ENCODE measurements at places on chromosomes 13 and 19. TPM values are rescaled to one million over a fixed set of nuclear protein-coding genes. Genes with fewer than 3 reads are reported as not detected.

- DNase-seq, result no peak
Observed at GRCh38 chr19:19140476-19140875, 2.2 kb upstream of the TMEM161A start.

DNA sequence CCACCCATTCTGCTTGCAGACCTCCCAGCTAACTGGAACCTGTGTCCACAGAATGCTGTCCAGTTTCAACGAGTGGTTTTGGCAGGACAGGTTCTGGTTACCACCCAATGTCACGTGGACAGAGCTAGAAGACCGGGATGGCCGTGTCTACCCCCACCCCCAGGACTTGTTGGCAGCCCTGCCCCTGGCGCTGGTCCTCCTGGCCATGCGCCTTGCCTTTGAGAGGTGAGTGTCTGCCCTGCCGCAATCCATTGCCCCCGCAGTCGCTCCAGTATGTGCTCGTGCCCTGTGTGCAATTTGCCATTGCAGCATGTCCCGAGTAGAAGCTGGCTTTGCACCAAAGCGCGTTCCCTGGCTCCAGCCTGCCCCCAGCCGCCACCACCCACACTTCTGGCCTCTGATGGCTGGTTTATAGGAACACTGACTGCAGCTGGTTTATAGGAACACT is 41.9 kb downstream of the CERS4 start:
- DNase-seq, result no peak

DNA sequence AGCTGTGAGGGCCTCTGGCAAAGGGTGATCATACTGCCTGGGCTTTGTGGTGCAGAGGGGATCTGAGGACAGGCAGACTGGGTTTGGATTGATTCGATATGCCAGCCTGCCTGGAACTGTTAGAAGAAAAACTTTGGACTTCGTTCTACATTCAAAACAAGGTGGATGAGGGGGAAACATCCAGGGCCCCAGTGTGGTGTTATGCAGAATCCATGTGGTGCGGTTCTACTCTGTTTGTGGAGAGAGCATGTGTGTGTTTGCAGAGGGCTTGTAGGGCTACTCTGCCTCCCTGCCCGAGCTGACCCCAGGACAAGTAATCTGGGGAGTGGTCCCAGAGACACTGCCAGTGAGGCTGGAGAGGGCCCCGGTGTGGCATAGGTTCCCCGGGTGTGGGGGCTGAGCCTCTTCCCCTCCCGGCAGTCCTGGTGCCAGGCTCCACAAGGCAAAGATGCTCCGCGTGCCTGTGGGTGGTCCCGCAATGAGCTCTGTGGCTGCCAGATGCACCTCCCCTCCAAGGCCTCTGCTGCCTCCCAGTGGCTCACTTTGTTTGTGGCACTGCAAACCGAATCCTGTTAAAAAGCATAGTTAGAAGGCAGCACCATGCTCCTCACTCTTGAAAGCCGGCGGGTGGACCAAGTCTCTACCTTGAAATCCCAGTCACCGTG is 22.3 kb upstream of the TFDP1 start:
- DNase-seq, result peak; percentile 50

DNA sequence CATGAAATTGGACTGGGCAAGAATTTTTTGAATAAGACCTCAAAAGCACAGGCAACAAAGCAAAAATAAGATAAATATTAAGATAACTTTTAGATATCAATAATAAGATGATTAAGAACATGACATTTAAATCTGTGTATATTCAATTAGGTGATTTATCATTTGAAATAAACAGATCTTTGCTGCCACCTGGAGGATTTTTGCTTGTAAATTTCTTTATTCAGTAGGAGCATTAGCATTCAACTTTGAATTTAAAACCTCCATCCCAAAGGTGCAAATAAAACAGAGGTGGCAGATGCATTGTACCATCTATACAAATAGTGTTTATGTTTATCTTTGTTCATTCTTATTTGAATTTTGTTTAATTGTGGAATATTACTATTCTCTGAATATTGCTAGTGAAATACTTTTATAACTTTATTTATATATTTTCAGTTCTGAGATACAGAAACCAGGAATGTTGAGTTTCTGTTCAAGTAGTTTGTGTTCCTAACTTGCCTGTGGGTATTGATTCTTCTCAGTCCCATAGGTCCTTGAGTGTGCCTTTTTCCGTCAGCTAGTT is 20.9 kb downstream of the COG6 start:
- DNase-seq, result no peak

GRCh38 chr19:18735752-18736151 is 52.3 kb downstream of the CRTC1 start:
- no peak for DNase-seq

- DNase-seq, result peak; percentile 36
Observed at GRCh38 chr13:28820099-28821051, at the start of gene MTUS2. Gene MTUS2 (plus strand): TSS chr13:28820339.

DNA sequence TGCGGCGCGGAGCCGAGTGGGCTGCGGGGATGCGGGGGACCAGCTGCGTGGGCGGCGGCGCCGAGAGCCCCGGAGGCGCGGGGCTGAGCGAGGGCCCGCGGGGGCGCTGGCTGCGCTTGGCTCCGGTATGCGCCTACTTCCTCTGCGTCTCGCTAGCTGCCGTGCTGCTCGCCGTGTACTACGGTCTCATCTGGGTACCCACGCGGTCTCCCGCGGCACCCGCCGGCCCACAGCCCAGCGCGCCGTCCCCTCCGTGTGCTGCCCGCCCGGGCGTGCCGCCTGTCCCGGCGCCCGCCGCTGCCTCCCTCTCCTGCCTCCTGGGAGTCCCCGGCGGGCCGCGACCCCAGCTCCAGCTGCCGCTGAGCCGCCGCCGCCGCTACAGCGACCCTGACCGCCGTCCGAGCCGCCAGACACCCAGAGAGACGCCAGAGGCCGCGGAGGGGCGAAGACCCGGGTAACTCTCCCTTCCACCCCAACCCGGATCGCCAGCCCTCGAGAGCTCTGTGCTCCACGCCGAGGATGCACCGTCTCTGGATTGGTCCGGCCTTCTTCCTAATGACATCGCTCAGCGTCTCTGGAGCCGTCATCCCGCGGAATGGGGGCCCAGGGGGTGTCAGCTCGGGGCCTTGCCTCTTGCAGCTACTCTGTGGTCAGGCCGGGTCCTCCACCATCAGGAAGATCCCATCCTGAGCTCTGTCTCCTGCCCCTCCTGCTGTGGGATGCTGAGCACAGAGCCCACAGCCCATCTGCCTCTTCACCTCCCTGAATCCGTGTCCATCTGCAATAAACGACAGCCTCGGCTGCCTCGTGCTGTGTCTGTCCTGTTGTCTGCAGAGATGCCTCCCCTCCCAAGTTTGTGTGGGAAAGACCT is 441 bp downstream of the INAFM1 start:
- no peak for DNase-seq

FCAR gene
- not detected for polyA plus RNA-seq

BRCA2 gene
- polyA plus RNA-seq, result 3.4 TPM

FPR2 gene
- 0.16 TPM for polyA plus RNA-seq

CRB3 gene
- 41.7 TPM for polyA plus RNA-seq

ANKRD24 gene
- 2.8 TPM for polyA plus RNA-seq

ATP8A2 gene
- 2.3 TPM for polyA plus RNA-seq

SPIB gene
- 13.5 TPM for polyA plus RNA-seq

PLIN5 gene
- polyA plus RNA-seq, result 2.0 TPM
